ENCODE measurements at places on chromosomes 2 and 18. TPM values are rescaled to one million over a fixed set of nuclear protein-coding genes. Genes with fewer than 3 reads are reported as not detected.

The CSRNP3 gene
- polyA plus RNA-seq = 4.4 TPM

The TMSB10 gene
- polyA plus RNA-seq = 1,245 TPM

The ANKRD53 gene
- 2.3 TPM for polyA plus RNA-seq

The EFR3B gene
- 6.2 TPM for polyA plus RNA-seq

The GLI2 gene
- 4.1 TPM for polyA plus RNA-seq

The NR4A2 gene
- 3.4 TPM for polyA plus RNA-seq

The SGO2 gene
- polyA plus RNA-seq = 7.8 TPM

The KLHL14 gene
- 0.39 TPM for polyA plus RNA-seq

The STPG4 gene
- polyA plus RNA-seq = 0.18 TPM

The COL4A3 gene
- 0.19 TPM for polyA plus RNA-seq

The VSNL1 gene
- polyA plus RNA-seq = 0.70 TPM

The SPIRE1 gene
- 6.7 TPM for polyA plus RNA-seq

The DNAH6 gene
- 1.6 TPM for polyA plus RNA-seq

The CNDP1 gene
- polyA plus RNA-seq = 0.27 TPM

The MYOM1 gene
- 8.7 TPM for polyA plus RNA-seq

The ATL2 gene
- polyA plus RNA-seq = 103 TPM

The SP9 gene
- polyA plus RNA-seq = not detected

The ODC1 gene
- 108 TPM for polyA plus RNA-seq

The HOXD11 gene
- polyA plus RNA-seq = not detected

The CGREF1 gene
- polyA plus RNA-seq = 11.5 TPM

The PAX8 gene
- polyA plus RNA-seq = 2.1 TPM

The RGPD3 gene
- polyA plus RNA-seq = 0.24 TPM

The NCKAP1 gene
- polyA plus RNA-seq = 127 TPM

The SERPINE2 gene
- polyA plus RNA-seq = 72.4 TPM

The LOXHD1 gene
- polyA plus RNA-seq = 0.49 TPM

The CFAP221 gene
- polyA plus RNA-seq = 28.5 TPM

The LPIN1 gene
- polyA plus RNA-seq = 10.9 TPM

The ARHGAP15 gene
- polyA plus RNA-seq = 16.4 TPM

The UGT1A3 gene
- 0.16 TPM for polyA plus RNA-seq

The POTEF gene
- polyA plus RNA-seq = not detected

The ATF2 gene
- polyA plus RNA-seq = 34.2 TPM

The AGXT gene
- polyA plus RNA-seq = 0.66 TPM

The NYAP2 gene
- polyA plus RNA-seq = 0.40 TPM

The CDH20 gene
- polyA plus RNA-seq = 0.22 TPM

The PPM1B gene
- 40.4 TPM for polyA plus RNA-seq

The BCL2 gene
- 8.8 TPM for polyA plus RNA-seq

The TNFRSF11A gene
- polyA plus RNA-seq = 21.7 TPM

The SULT1C4 gene
- polyA plus RNA-seq = 18.0 TPM

The RPRM gene
- polyA plus RNA-seq = 3.2 TPM

The PKDCC gene
- 247 TPM for polyA plus RNA-seq

The PNO1 gene
- 15.2 TPM for polyA plus RNA-seq

The MEP1B gene
- polyA plus RNA-seq = 0.45 TPM

The TANC1 gene
- 22.6 TPM for polyA plus RNA-seq

The LIMS3 gene
- polyA plus RNA-seq = 2.2 TPM

The MFSD2B gene
- polyA plus RNA-seq = 0.58 TPM

The CCDC102B gene
- 8.2 TPM for polyA plus RNA-seq

The MYO3B gene
- polyA plus RNA-seq = 0.30 TPM

The CCDC68 gene
- polyA plus RNA-seq = 46.3 TPM

The FIGLA gene
- not detected for polyA plus RNA-seq

Measured in large intestine (tissue), 12 donors.